ENCODE measurements at places on chromosomes 16 and 17. TPM values are rescaled to one million over a fixed set of nuclear protein-coding genes. Genes with fewer than 3 reads are reported as not detected.

DNA sequence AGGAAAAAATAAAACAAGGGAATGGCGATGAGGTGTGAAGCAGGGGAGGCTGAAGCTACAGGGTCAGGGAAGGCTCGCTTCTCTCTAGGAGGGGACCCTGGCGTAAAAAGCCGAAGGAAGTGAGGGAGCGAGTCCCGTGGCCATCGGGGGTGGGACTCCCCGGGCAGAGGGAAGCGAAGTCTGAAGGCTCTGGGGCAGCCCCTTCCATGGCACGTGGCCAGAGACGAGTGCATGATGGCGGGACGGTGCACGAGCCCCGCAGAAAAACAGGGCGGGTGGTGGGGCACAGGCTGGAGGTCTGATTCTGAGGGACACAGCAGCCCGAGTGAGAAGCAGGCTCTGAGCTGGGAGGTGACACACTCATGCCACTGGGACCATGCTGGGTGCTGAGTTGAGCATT is 21.1 kb upstream of the NCBP3 start:
- no peak for DNase-seq

Gene DHRS7B
- total RNA-seq = 22.4 TPM

DNA sequence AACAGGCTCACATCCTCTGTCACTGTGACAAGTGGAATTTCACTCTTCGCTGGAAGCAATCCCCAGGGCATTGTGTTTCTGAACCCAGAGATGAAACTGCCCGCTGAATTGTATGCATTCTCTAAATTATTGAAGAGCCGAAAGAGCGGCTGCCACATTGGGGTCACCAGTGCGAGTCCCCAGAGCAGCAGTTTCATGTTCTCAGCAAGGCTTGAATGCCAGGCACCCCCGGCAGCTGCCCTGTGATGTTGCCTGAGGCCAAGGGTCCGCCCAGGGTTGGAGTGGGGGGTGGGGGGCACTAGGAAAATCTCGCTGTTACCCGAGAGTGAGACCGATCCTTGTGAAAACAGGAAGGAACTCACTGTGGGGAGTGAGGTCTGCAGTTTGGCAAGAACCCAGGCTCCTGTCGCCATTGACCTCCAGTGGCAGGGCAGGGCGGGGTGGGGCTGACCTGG is 20.7 kb upstream of the BCAR1 start:
- no peak for DNase-seq

Gene SLC35G6
- total RNA-seq = not detected

GRCh38 chr16:30539000-30539964 is 4.6 kb upstream of the ZNF747 start:
- peak; percentile 66 for DNase-seq

All from Right ventricle myocardium superior (tissue), 1 donor.